ENCODE measurements at places on chromosomes 5 and 9.
A peak's percentile ranks its signal among the peaks of the same experiment; 100 is the strongest.

DNA sequence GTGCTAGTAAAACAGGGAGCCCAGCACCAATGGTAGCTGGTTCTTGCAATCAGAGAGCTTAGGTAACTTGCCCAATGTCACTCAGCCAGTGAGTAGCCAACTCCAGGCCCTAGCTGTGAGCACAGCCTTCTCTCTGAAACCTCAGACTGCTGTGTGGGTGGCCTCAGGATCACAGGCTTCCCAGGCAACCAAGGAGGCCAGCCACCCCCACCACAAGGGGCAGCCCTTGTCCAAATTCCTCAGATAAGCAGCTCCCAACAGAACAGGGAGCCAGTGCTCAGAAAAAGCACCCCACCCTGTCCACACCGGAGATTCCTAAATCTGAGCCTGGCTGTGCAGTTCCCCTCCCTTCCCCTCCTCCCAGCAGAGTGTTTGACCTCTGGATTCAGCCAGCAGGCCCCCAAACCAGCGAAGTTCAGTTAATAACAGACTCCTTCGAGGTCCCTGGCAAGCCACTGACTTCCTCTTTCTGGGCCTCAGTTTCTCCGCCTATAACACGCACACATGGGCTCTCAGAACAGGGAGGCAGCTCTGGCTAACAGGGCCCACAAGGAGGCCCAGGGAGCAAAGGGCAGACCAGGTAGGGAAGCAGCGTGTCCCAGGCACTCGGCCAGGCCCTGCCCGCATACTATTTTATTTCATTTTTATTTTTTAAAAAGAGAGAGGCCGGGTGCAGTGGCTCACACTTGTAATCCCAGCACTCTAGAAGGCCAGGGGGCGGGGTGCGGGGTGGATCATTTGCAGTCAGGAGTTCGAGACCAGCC is 2.7 kb downstream of the EEIG1 start:
- no peak for DNase-seq

GRCh38 chr5:172642486-172642885 is 1.4 kb downstream of the NEURL1B start:
- DNase-seq = no peak

- no peak for DNase-seq
Observed at GRCh38 chr5:10854506-10855277, 93.7 kb upstream of the DAP start.

- no peak for DNase-seq
Observed at GRCh38 chr9:121660367-121660766, 8.9 kb downstream of the DAB2IP start.

GRCh38 chr5:122702524-122702875 is 72.4 kb upstream of the SNX2 start:
- DNase-seq = peak; percentile 55

DNA sequence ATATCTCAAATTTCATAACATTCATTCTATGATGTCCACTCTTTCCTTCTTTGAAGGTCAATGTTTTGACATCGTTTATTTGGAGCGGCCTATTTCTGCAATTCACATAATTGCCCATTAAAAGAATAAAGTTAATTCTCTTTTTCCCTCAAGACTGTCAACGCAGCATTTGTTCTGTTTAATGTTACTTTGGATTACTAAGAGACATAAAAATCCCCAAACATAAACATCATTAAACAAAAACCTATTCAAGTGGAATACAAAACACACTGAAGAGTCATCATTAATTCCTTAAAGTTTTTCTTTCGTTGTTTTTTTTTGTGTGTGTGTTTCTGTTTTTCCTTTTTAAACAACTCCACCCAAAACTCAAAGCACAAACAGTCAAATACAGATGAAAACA is 151.1 kb downstream of the TRPM6 start:
- DNase-seq = no peak

- no peak for DNase-seq
Observed at GRCh38 chr9:23659346-23660006, 166.6 kb downstream of the ELAVL2 start.

DNA sequence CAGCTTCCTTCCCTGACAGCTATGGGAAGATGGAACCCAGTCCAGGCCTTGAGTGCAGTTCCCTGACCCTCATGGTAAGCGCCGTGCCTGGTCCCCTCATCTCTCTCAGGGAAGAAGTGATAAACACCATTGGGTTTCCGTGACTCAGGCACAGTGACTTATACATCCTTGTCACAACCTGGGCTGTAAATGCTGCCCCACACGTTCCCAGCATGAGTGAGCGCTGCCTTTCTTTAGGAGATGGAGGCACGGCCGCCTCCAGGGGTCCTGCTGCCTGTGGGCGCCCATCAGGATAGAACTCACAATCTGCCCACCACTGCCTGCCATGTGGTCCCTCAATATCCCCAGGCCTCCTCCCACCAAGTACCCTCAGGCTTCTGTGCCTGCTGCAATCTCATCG is 8.3 kb upstream of the NKD2 start:
- no peak for DNase-seq

DNA sequence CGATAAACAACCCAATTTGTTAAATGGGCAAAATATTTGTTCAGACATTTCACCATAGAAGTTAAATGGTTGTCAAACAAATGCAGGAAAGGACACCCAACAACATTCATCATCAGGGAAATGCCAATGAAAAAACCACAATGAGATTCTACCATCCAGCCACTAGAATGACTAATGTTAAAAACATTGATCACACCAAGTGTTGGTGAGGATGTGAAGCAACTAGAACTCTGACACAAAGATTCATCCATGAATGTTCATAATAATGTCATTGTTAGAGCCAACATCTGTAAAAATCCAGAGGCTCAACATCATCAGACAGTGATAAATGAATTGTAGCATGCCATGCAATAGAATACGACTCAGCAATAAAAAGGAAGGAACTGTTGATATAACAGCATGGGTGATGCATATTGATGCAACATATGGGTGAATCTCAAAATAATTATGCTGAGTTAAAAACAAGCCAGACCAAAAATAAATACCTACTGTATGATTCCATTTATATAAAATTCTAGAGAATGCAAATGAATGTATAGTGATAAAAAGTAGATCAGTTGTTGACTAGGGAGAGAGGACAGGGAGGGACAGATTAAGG is 55.9 kb upstream of the UNC5A start:
- no peak for DNase-seq

GRCh38 chr9:35552837-35553236 is 52.2 kb upstream of the TESK1 start:
- no peak for DNase-seq

DNA sequence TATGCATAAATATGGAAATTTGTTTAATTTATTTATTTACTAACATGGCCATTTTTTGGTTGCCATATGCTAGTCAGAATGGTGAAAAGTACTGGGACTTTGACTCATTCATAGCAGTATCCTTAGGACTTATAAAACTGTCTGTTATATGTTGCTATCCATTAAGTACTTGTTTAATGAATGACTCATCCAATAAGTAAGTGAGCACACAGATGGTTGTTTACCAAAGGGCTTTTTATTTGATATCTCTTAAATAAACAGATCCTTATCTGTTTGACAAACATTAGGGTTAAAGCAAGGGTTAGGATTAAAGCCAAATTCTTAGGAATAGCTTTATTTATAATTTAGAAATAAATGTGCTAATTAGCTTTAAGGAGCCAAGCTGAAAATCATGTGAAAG is 183.4 kb downstream of the FBXO4 start:
- no peak for DNase-seq

DNA sequence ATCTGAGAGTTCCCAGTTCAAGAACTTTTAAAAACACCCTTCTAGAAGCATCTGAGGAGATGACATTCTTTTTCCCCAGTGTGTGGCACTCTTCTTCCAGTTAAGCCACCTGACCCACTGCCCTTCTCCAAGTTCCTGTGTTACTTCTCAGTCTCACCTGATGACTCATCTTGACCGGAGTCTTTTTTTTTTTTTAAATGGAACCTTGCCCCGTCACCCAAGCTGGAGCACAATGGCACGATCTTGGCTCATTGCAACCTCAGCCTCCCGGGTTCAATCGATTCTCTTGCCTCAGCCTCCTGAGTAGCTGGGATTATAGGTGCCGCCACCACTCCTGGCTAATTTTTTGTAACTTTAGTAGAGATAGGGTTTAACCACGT is 224.1 kb upstream of the DAB2 start:
- no peak for DNase-seq

GRCh38 chr5:88875341-88876234 is 7.4 kb downstream of the MEF2C start:
- no peak for DNase-seq

DNA sequence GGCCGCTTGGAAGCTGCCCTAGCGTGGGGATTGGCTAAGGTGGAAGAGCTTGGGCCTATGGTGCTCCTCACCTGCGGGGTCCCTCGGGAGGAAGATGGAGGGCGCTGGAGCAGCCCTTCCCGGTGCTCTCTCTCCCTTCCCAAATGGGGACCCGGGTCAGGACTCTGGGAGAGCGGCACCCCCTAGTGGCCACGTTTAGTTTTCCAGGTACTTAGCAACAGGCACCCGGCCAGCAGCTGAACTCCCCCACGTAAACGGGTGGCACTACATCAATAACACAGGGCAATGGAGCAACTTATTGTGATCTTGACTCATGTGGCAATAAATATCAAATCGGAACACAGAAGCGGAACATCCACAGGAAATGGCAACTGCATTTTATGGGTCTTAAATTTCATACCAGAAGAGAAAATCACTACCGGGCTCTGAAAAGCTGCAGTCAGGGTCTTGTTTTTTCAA is 316.6 kb downstream of the AGTPBP1 start:
- DNase-seq = no peak

DNA sequence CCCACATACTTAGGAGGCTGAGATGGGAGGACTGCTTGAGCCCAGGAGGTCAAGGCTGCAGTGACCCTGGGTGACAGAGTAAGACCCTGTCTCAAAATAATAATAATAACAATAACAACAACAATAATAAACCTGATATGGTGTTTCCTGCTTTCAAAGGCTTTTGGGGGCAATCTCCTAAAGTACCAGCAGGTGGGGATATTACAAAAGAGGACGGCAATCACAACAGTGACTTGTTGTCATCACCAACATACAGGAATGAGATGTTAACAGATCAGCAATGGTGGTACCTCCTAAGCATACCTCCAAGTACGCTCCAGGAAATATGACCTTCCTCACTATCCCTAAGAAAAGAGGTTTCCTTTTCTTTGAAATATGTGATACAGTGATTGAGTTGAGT is 91.1 kb upstream of the RNF180 start:
- no peak for DNase-seq

DNA sequence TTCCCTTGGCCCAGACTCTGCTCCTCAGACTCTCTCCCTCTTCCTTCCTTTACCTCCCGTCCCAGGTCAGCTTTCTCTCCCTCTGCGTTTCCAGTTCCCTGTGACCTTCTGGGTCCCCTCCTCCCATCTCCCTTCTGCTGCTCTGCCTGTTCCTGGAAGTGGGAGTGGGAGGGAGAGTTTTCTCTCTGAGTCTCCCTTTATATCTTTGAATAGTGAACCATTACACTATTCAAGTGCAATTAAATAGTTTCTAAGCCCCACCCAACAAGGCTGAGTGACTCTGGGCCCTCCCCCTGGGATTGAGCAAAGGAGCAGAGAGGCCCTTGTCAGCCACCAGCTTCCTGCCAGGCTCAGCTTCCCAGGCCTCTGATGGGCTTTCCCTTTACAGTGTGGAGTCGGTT is 34.8 kb downstream of the THBS4 start:
- DNase-seq = no peak

DNA sequence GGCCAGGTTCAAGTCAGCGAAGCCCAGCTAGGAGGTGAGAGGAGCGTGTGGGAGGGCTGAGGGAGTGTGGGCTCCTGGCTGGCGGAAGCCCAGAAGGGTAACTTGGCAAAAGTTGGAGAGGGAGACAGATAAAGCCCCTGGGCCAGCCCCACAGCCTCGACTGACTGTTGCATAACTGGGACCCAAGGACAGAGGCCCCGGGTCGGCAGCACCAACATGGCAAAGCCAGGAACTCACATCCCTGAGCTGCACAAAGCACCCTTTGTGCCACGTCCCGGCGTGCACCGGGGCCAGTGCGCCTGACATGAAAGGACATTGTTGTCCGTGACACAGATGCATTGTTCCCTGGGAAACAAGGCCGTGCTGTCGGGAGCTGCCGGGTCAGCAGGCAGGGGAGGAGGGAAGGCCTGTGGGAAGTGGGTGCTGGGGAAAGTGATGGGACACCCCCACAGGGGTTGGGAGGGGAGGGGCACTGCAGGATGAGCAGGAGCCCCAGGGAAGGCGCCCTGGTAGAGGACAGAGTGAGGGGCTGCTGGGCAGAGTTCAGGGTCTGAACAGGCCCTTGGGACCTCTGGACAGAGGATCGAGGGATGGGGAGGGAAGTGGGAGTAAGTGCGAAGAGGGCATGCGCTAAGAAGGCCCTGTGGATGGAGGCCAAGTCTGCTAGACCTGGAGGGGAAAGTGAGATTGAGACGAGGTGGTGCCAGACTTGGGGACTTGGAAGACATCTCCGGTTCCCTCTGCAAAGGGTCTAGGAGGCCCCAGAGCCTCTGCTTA is 13.0 kb upstream of the DPM2 start:
- DNase-seq = no peak

DNA sequence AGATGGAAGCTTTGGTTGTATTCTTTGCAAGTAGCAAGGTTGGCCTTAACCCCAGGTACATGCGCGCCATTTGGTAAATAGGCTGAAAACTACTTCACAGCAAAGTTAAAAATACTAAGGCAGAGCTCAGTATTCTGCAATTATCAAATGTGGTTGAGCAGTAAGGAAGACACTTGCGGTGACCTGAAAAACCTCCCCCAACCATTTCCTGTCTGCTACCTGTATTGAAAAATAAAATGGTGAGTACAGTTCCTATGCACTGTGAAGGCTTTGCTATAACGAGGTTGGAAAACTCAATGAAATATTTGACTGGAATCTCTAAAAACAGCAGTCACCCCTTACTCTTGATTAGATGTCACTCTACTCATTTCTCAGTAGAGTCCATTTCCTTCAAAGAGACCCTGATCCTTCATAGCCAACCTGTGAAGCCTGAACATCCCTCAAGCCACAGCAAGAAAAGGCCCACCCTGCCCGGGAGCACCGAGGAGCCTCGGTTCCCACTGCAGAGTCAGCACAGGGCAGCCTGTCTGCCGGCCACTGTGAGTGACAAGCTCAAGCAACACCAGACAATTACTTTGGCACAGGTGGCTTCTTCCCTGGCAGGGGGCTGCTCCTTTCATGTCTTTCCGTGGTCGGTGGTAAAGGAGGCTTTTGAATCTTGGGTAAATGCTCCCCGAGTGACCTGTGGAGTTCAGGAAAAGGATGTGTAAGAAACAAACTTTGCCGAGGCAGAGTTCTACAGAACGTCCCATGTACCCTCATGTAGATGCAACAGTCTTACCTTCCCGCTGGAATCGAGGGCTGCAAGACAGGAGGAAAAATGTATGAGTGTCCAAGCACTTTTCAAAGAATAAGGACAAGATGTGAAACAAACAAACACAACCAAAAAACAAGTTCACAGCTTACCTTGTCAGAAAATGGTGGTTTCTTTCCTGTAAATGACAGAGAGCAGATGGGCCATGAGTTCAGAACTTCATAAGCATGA is 29.6 kb downstream of the C5orf58 start:
- peak; percentile 43 for DNase-seq

- no peak for DNase-seq
Observed at GRCh38 chr5:88555674-88556073, 287.0 kb upstream of the TMEM161B start.

- no peak for DNase-seq
Observed at GRCh38 chr9:30116673-30117217, 2267.7 kb upstream of the ACO1 start.

All from CD4-positive, alpha-beta T cell treated with Interleukin-15 for 1 hour (primary cell).